Bronchus fibroblast of lung (primary cell): ENCODE measurements at places on chromosomes 2 and 18. TPM values are rescaled to one million over a fixed set of nuclear protein-coding genes. Genes with fewer than 3 reads are reported as not detected.

The CD207 gene
- not detected in 2 replicates for total RNA-seq

The ZAP70 gene
- not detected in 2 replicates for total RNA-seq

The MEMO1 gene
- total RNA-seq, result 38.7 and 43.7 TPM in 2 replicates

The SUCLG1 gene
- 54.0 and 56.5 TPM in 2 replicates for total RNA-seq

The ALPP gene
- total RNA-seq, result not detected in 2 replicates

The RAB12 gene
- 32.9 and 33.3 TPM in 2 replicates for total RNA-seq

The CTDSP1 gene
- 64.7 and 70.5 TPM in 2 replicates for total RNA-seq

The ZNF142 gene
- total RNA-seq, result 11.1 and 11.9 TPM in 2 replicates

The TRAPPC8 gene
- 16.8 and 20.1 TPM in 2 replicates for total RNA-seq

The INHA gene
- total RNA-seq, result not detected in 2 replicates

The TEKT4 gene
- total RNA-seq, result not detected in 2 replicates

The TGFA gene
- total RNA-seq, result not detected in 2 replicates

The PFN4 gene
- 0.15 and 0.17 TPM in 2 replicates for total RNA-seq

The C2orf72 gene
- total RNA-seq, result 1.3 TPM in 1 of 2 replicates, not detected in the other

The LINC00305 gene
- total RNA-seq, result not detected in 2 replicates

The RBBP8 gene
- 21.7 and 27.1 TPM in 2 replicates for total RNA-seq
